Glomerular endothelial cell (primary cell): ENCODE measurements at places on chromosomes 3 and 15. TPM values are rescaled to one million over a fixed set of nuclear protein-coding genes. Genes with fewer than 3 reads are reported as not detected.

GRCh38 chr3:124792341-124793040, 62.2 kb downstream of the UMPS start:
- no peak for DNase-seq

- no peak for DNase-seq
Observed at GRCh38 chr3:143315766-143316165, 196.2 kb downstream of the CHST2 start.

DNA sequence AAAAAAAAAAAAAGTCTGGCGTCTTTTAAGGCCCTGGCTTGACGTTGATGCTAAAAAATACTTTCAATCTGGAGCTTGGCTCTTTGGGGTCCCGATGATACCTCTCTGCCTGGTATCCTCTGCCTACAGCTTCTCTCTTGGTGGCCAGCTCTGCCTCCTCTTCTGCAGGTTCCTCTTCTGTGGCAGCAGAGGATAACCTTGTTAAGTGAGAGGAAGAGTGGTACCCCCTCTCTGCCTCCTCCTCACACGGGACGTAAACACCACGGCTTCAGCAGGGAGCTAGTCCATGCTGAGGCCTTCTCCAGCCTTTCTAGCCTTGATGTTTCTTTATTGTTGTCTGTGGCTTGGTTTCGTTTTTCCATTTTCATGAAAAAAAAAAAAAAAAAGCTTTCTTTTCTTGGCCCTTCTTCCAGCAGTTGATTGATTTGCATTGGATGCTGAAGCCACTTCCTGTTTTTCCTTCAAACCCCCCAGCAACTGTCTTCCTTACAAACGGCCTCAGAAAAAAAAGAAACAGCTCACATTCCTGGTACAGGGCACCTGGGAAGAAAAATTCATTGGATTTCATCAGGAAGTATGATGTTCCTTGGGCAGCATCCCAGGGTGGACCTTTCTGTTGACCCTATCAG, 59.7 kb downstream of the RORA start:
- no peak for DNase-seq

DNA sequence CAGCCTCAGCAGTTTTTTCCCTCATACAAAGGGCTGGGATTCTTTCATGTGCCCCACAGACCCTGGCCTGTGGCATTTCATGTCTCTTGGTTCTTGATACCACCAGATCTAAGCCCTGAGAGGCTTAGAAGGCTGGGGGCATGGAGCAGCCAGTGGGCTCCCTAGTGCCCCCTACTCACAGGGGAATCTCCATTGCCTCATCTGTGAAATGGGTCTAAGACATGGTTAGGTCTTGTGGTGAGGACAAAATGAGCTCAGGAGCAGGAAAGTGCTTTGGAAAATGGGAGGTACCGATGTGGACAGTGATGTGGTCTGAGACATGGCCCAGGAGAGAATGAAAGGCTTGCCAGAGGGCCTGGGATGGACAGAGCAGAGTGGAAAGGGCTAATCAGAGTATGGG, 94.3 kb downstream of the SMAD6 start:
- no peak for DNase-seq

The CLDN1 gene
- total RNA-seq, result 18.1 and 63.1 TPM in 2 replicates
